NCI-H1417 treated with DMSO at 0.1 percent for 48 hours (cell line): ENCODE measurements at places on chromosomes 7 and 10.

DNA sequence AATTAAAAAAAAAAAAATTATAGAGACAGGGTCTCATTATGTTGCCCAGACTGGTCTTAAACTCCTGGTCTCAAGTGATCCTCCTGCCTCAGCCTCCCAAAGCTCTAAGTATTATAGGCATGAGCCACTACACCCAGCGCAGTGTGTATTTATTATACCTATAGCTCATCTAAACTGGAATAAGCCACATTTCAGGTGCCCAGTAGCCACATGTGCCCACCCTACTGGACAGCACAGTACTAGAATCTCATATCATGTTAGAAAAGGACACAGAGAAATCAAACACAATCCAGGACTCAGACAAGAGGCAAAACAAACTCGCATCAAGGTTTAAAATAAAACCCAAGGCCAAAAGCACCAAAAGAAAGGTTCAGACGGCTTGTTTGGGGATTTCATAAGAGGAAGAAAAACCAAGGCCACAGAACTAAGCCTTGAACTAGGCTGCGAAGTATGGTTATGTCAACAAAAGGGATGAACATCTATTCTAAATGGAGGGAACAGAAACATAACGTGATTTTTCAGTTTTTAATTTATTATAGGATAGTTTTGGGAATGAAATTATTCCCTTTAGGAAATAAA lies 32.3 kb downstream of the SLC16A9 start:
- DNase-seq, result no peak

GRCh38 chr10:123042708-123043408 lies 34.1 kb downstream of the ACADSB start:
- DNase-seq, result no peak

GRCh38 chr10:32386623-32387260 lies 39.8 kb upstream of the EPC1 start:
- no peak for DNase-seq

GRCh38 chr10:113689057-113689456 lies 9.3 kb downstream of the CASP7 start:
- no peak for DNase-seq

GRCh38 chr7:148700661-148701064 lies 2.0 kb downstream of the CUL1 start:
- DNase-seq, result no peak

DNA sequence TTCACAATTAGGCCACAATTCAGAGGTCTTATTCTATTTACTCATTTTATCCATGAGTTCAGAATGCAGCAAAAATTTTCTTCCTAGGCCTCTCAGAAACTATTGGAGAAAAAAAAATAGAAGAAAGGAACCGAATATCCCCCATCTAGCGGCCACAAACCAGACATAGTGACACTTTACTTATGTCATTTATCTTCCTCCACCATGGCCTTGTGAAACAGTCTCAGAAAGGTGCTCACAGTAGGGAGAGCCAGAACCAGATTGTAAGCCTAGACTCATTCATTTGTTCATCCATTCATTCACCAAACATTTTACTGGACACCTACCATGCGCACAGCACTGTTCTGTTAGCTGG lies 16.0 kb downstream of the CREB3L2 start:
- no peak for DNase-seq

DNA sequence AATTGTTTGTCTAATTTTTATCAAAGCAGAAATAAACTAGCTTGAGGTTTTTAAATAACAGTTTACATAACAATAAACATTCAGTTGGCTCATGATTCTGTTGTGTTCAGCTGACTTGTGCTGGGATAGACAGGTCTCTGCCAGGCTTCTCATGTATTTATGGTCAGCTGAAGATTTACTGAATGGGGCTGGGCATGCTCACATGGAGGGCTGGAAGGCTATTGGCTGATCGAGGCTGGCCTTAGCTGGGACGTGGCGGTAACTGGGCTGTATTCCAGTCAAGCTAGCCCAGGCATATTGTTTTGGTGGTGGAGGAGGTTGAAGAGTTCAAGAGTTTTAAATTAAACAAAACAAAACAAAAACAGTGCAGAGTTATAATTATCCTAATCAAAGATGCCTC lies 251.0 kb upstream of the MTPN start:
- no peak for DNase-seq

- no peak for DNase-seq
Measured at GRCh38 chr10:53071505-53072125, 299.0 kb upstream of the MBL2 start.

- DNase-seq, result no peak
Measured at GRCh38 chr7:77467408-77467807, 51.3 kb upstream of the GSAP start.

DNA sequence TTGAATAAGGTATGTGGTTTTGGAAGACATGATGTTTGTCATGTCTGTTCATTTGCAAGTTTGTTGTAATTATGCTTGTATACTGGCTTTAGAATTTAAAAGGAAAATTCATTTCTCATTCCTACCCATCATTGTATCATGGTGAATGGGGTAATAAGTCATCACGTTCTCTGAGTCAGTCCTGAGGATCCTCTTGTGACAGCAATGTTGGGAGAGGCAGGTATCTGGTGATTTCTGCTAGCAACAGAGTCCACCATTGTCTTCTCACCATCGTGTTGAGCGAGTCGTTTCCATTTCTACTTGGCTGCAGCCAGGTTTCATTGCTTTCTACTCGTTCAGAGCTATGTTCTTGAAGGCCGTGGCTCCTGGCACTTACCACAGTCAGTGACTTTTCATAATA lies 16.3 kb downstream of the CUL1 start:
- DNase-seq, result no peak

GRCh38 chr7:128037081-128037480 lies 5.8 kb upstream of the LRRC4 start:
- DNase-seq, result no peak

DNA sequence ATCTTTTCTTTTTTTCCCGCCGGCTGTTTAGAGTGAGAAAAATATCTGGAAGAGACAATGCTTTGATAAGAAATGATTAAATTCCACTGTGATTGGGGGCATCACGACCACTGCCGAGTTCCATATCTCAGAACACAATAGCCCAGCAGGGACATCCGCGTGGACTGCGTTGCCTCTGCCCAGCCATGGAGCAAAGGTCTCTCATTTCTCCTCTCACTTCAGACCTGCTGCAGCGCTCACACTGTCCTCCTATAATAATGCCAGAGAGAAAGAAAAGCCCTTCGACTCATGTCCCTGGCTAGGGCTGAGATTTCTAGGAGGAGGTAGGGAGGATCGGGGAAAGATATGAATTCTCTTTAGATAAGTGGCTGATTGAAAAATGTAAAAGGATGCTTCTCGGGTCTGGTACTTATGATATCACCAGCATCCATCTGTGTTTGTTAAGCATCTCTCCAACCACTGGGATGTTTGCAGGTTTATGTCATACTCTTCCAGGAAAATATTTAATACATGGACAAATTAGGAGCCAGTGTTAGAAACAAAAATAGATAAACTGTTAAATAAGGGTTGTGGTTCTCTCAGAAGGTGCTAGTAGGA lies 472.9 kb upstream of the AKR1E2 start:
- DNase-seq, result no peak

- DNase-seq, result no peak
Measured at GRCh38 chr7:47804767-47805545, 143.3 kb downstream of the PKD1L1 start.

GRCh38 chr7:82018226-82018625 lies 248.4 kb upstream of the HGF start:
- DNase-seq, result no peak

- DNase-seq, result no peak
Measured at GRCh38 chr10:11106621-11107374, 89.1 kb downstream of the CELF2 start.

GRCh38 chr10:13100349-13101294 lies 659 bp downstream of the OPTN start:
- no peak for DNase-seq

GRCh38 chr10:11533328-11533781 lies 78.1 kb downstream of the USP6NL start:
- no peak for DNase-seq

DNA sequence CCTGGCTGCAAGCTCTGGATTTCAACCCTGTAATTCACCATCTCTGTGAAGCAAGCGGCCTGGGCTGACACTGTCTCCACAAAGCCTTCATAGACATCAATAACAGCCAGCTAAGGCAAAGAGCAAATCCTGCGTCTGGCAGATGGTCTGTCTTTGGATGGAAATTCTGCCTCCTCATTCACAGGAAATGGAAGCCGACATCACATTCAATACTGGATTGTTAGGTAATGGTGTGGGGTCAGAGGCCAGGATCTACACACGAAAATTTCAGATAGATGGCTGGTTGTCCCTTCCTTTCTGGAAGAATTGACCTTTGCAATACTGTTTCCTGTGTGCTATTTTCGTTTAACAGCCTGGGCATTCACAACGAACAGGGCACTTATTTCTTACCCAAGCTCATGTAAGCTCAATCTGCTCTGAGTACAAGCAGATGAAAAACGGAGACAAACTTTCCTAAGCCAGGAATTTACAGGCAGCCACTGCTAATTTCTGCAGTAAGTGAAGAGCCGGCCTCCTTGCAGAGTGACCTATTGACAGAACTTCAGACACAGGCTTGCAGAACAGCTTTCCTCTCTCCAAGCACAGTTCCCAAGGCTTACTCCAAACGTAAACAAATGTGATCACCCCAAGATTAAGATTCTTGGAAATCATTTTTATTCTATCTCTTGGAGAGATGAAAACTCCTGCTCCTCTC lies 3.1 kb upstream of the ADAM12 start:
- no peak for DNase-seq

- DNase-seq, result no peak
Measured at GRCh38 chr7:64934478-64934877, 31.4 kb downstream of the ZNF273 start.

DNA sequence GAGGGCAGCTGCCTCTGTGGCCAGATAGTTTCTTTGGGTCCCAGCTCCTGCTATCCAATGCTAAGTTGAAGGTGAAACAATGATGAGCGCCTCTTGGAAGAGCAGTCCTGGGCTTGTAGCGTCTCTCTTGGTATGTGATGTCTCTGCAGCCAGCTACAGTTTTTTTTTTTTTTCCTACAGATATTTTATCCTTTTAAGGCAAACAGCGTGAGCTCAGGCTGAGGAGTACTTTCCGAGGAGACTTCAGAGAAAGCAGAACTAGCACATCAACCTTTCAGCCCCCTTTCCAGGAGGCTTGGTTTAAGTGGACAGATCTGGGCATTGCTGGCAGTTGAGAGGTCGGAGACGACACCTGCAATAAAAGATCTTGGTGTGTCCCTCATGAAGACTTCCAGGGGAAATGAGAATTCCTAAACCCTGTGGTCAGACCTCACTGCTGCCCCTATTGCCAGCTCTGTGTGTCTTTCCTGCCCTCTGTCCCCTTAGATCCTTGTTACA lies 9.1 kb downstream of the PRKG1 start:
- DNase-seq, result no peak

DNA sequence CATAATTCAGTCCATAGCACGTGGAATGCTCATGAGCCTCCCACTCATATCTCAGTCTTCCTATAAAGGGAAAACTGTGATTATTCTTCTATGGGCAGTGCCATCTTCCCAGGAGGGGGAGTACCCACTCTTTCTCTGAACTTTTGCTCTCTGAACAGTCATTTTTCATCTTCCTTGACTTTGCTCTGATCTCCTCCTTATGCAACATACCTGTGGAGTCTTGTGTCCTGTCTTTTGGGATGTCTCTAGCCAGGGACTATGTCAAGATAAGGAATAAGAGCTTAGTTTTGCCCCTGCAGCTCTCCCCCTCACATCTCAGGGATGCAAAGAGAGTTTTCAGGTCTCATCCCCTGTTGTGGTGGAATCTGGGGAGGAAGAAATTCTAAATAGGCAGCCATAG lies 27.6 kb downstream of the LSMEM1 start:
- DNase-seq, result no peak
